ENCODE measurements at places on chromosomes 13 and 19.

DNA sequence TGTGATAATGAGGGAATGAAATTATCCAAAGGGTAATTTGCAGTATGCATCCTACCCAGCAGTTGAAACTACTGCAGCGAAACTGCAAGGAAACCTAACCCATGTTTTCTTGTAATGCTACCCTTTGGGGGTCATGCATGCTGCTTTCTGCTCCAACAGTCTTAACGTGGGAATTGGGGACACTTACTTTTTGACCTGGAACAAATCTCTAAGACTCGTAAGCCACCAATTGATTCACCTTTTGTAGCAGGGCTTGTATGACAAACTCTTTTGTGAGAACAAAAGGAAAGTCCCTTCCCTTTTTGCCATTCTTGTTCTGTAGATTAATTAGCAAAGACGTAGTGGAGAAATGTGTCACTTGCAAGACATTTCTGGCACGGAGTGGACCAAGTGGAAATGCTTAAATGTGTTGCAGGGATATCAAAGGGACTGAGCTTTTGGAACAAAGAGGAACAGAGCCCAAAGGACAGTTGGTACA lies 27.4 kb downstream of the LRCH1 start:
- no peak for DNase-seq

DNA sequence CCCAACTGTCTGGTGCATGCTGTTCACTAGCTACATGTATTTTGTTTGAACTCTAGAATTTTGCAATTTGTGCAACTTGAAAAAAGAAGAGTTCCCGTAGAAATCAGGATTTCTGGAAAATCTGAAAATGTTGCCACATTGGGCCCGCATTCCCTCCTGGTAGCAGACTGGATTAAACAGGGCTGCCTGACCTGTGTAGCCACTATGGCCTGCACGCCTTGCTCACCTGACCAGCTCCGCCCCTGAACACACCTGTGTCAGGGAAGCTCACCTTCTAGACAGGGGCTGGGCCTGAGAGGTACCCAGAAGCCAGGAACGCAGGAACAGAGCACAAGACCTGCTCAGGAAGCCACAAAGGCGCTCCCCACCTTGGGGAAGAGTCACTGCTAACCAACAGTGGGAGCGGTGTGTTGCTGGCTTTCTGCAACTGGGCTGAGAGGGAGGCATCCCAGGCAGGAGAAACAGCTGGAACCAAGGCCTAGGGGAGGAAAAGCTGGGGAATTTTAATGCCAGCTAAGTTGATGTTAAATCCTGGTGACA lies 106.5 kb downstream of the UQCRFS1 start:
- DNase-seq: no peak

DNA sequence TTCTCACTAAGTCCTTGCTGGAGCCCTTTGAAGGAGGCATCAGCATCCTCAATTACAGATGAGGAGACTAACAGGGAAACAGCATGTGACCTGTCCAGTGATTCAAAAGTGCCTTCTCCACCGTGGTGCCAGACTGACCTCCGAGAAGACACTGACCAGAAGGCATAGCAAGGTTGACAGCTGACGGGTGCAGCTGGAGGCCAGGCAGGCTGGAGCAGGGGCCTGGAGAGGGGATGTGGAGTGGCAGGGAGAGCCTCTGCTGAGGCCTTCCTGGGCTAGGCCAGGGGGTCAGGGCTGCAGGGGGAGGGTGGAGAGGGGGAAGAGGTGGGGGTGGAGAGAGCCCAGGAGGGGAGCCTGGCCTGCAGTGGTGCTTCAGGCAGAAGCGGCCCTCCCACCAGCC lies 66.3 kb downstream of the KCTD15 start:
- no peak for DNase-seq

- DNase-seq: peak; percentile 19
Measured at GRCh38 chr13:95296326-95296925, 4.8 kb downstream of the ABCC4 start.

GRCh38 chr19:4172861-4173473 lies 9.4 kb downstream of the SIRT6 start:
- peak; percentile 75 for DNase-seq

- DNase-seq: peak; percentile 80
Measured at GRCh38 chr19:48510421-48511268, 990 bp downstream of the LMTK3 start.

DNA sequence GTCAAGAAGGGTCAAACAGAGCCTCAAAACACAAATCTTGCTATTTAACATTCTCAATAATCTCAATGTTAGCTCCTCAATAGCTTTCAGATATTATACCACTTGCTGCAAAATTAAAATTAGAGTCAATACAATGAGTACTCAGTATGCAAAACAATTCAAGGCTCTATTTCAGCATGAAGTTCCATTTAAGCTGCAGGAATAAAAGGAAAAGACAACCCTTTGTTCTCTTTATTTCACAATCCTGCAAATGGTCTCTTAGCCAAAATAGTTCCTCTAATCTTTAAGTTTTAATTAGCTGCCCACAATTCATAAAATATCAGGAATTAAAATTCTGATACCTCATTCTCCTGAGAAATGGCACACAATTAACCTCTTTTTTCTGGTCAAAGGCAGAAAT lies 40.5 kb upstream of the DCT start:
- DNase-seq: no peak

DNA sequence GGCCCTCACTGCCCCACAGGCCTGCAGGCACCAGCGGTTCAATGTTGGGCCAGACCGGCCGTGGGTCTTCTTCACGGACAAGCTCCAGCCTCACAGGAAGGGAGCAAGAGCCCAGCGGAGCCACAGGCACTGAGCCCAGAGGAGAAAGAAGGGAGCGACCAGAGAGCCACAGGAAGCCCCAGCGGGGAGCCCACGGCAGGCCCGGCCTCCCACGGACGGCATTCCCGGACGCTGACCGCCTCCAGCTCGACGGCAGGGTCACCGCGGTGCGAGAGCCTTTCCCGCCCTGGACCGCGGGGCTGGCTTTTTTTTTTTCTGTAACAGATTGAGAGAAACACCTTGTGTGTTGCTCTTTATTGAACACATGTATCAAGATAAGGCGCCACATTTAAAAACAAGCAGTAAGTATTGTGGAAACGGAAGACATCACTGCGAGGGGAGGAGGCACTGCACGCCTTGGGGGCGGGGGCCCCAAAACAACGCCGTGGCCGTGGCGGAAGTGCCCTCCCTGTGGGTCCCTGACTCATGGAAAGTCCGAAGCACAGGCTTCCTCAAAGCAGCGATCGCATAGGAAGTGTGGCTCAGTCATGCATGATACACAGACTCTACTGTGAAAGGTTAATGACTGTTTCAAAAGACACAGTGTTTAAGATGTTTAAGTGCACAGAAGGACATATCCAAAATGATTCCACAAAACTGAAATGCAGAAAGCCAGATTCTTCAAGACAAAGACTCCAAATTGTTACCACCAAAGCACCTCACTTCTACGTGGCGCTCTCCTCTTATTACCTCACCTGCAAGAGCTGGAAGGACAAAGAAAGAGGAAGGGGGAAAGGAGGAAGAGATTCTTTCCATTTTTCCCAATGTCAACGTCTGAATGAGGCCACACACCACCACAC lies 3.5 kb downstream of the RASA3 start:
- peak; percentile 90 for DNase-seq

GRCh38 chr13:69109891-69110525 lies 997.6 kb upstream of the ATXN8OS start:
- DNase-seq: no peak

- DNase-seq: no peak
Measured at GRCh38 chr13:48686636-48687210, 33.0 kb downstream of the CYSLTR2 start.

DNA sequence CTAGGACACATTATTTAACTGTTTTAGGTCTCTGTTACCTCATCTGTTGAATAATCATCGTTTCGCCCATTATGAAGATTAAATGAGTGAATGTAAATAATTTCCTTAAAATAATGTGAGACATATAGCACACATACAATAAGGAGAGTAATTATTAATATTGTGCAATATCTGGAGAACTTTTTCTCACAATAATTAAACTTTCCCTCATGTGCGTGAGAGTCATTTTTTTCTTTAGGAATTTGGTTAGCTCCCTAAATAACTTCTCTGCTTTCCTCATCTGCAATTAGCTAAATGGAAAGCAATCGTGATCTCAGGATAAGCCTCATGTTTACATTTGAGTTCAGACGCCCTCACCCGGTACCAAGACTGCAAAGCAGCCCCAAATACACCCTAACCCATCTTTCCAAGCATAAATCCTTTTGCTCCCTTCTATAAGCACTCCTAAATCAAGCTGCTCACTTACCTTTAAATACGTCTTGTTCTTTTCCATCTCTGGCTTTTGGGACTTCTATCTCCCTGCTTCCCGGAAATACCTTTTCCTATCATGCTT lies 78.8 kb downstream of the MZT1 start:
- no peak for DNase-seq

DNA sequence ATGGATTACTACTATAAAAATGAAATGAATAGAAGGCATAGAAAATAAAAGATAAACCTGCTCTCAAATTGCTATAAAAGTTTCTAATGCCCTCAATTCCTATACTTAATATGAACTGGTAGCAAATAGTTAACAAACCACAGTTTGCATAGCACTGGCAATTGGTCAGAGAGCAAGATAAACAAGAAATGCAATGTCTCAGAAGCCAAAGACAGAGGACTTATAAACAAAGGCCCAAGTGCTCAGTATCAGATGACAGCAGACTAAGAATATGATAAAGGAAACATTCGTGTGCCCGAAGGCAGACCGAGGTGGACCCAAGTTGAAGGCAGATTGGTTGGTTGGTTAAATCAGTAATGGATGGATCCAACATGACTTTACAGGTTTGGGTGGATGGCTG lies 50.6 kb downstream of the IPO5 start:
- no peak for DNase-seq

DNA sequence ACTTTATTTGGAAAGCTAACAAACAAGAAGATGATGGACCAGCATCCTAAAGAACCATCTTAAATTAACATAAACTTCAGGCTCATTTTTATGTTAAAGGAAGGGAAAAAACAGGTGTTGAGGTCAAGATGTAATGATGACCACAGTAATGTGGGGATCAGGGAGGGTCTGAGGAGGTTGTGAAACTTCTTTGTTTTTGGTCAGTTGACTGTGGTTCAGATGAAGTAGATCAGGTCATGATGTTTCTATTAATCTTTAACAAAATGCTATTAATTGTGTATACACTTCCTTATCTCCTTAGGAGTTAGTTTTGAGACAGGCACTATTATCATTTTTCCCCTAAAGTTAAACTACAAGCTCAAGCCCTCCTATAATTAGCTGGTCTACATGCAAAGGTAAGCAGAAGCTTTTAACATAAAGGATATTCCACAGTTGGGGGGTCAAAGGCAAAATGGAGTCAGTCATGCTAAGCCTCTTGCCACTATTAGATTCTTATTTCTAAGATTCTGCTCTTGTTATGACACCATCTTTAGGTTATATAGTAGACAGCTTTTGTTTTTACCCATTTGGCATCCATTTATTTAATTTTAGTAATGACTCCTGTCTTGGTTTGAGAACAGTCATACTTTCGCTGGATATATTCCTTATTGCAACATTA lies 800.1 kb upstream of the PCDH9 start:
- no peak for DNase-seq

DNA sequence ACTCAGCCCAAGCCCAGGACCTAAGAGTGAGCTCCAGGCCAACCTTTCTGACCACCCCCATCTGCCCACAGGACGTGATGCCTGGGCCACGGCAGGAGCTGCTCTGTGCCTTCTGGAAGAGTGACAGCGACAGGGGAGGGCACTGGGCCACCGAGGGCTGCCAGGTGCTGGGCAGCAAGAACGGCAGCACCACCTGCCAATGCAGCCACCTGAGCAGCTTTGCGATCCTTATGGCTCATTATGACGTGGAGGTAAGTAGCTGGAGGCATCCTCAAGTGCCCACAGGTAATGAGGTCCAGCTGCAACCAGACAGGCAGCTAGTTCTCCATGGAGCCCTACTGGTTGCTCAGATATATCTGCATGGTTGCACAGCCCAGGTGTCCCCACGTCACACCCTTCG lies 14.8 kb downstream of the DDX39A start:
- peak; percentile 47 for DNase-seq

DNA sequence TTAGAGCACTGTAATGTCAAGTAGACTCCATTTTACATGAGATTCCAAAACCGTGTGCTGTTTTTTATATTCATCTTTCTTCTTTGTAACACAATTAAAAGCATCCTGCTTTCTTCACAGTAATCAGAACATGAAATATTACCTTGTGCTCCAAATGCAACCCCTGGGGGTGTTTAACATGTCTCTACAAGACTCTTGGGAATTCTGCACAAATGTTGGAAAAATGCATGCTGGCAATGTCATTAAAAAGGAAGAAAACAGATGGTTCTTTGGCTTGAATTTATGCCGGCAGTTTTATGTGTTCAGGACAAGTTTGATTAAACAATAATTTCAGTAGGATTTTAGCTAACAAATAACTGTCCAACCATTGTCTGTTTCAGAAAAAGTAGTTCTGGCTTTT lies 159.1 kb downstream of the LIG4 start:
- no peak for DNase-seq

GRCh38 chr13:110407531-110407930 lies 100.4 kb downstream of the COL4A2 start:
- no peak for DNase-seq

DNA sequence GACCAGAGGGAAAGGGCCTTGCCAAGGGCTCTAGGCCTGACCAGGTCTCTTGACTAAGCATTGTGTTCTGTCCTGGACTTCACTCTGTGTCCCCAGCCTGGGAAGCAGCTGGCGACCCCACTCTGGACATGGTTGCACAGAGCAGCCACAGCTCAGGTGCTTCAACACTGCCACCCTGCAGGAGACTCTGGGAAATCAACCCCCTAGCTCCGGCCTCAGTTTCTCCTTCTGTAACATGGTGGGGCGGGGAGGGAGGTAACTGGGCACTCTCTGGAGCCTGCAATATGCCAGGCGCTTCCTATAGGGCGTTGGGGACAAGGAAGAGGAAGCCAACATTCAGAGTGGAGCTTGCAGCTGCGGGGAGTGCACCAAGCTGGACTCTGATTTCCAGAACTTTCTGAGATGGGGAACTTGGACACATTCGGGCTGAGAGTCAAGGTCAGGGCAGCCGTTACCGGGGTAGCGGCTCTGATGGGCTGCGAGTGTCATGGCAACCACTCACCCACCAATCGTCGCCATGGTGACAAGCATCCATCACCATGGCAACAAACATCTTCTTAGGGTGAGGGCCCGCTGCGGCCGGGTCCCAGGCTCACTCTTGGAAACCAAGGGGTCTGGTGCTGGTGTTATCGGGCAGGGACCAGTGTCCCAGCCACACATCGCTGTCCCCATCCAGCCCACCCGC lies 12.8 kb downstream of the F2RL3 start:
- DNase-seq: no peak

DNA sequence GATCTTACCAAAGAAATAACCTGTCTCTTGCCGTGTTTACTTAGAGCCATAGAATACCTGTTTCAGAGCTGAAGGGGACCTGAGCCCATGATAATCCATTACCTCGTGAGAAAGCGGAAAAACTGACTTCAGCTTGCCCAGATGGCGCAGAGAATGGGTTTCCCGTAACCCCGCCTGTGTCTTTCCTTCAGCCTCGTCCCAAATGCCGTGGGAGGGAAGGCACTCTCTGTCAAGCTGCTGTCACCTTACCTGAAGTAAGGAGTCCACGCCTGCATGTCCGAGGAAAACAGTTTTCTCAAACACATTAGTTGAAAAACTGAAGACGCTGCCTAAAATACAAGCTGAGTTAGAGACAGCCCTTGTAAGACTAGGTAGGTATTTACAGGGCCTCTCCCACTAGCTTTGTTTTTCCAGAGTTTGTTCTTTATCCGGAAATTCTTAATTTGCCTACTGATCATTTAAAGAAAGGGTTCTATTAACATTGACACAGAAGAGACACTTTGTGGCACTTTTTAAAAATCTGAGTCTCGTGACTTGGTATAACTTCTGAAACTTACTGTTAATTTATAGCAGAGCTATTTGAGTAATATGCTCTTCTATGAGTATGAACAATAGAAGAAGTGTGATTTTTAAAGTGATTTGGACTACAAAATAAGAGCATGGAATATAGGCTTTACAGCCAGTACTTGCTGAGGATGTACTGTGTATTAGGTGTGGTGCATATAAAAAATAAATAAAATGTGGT lies 1.3 kb upstream of the INTS6 start:
- DNase-seq: peak; percentile 57

Measured in activated T-cell treated with anti-CD3 and anti-CD28 coated beads, Interleukin-2, amount 50 U/mL, for 1 hour (primary cell).